ENCODE measurements at places on chromosomes 12 and 14. TPM values are rescaled to one million over a fixed set of nuclear protein-coding genes. Genes with fewer than 3 reads are reported as not detected.

GRCh38 chr12:5562581-5562980 lies 130.7 kb downstream of the NTF3 start:
- no peak for DNase-seq

- no peak for DNase-seq
Measured at GRCh38 chr14:104509673-104510072, 69.9 kb upstream of the C14orf180 start.

GRCh38 chr12:7242176-7243101 lies 53.0 kb downstream of the PEX5 start:
- DNase-seq, result no peak

DNA sequence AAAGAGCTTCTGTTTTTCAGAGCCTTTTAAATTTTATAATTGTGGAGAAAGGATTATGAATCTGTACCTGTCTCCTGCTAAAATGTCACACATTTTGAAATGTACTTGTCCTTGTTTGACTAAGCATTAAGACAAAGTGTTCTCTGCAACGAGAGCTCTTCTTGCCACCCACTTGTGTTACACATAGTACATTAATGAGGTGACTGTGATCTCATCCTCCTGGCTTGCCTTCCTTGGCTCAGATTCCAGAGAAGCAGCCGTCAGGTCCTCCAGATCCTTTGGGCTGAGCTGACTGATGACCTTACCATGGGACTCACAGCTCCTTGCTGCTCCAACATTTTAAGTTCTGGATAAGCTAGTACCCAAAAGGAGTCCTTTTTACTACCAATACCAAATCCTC lies 81.4 kb downstream of the BBS10 start:
- no peak for DNase-seq

- DNase-seq, result no peak
Measured at GRCh38 chr14:34684578-34684977, 29.8 kb downstream of the CFL2 start.

GRCh38 chr12:1932264-1932777 lies 13.9 kb upstream of the CACNA2D4 start:
- DNase-seq, result no peak

DNA sequence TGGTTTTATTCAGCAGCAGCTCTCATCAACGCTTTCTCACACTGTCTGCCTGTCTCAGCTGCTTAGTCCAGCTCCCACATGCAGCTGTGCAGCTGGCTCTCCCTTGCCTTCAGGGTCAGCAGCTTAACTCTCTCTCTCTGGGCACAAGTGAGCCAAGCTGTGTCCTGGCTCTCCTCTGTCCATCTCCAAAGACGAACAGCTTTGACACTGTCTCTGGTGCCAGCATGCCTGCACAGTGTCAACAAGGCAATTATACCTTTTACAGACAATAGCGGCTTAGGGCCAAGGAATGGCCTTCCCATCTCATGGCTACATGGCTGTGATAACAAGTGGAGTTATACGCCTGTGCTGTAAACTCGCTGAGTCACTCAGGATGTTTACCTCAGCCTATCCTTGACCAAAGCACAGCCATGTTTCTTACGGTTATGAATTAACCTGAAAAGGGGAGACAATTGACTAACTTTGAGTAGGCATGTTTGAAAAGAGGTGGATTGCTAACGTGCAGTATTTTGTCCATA lies 38.4 kb upstream of the MANSC4 start:
- DNase-seq, result no peak

GRCh38 chr12:10728091-10728490 lies 5.0 kb upstream of the YBX3 start:
- no peak for DNase-seq

DNA sequence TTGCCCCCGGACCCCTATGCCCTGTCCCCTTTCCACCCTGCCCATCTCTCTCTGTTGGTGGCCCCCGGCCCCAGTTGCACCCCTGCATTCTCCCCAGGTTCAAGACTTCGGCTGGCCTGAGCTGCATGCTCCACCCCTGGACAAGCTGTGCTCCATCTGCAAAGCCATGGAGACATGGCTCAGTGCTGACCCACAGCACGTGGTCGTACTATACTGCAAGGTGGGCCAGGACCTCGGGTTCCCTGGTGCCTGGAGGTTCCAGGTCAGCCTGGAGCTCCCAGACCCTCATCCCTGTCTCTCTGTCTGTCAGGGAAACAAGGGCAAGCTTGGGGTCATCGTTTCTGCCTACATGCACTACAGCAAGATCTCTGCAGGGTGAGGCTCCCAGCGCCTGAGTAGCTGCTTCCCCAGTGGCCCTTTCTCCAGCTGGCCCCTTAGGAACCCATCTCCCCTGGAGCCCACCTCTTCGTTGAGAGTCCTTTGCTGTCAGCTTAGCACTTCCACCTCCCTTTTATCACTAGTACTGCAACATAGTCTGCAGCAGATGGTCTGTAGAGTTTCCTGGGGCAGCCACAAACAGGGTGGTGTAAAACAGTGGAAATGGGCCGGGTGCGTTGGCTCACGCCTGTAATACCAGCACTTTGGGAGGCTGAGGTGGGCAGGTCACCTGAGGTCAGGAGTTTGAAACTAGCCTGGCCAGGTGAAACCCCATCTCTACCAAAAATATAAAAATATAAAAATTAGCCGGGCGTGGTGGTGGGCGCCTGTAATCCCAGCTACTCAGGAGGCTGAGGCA lies 5.8 kb downstream of the TNS2 start:
- DNase-seq, result no peak

DNA sequence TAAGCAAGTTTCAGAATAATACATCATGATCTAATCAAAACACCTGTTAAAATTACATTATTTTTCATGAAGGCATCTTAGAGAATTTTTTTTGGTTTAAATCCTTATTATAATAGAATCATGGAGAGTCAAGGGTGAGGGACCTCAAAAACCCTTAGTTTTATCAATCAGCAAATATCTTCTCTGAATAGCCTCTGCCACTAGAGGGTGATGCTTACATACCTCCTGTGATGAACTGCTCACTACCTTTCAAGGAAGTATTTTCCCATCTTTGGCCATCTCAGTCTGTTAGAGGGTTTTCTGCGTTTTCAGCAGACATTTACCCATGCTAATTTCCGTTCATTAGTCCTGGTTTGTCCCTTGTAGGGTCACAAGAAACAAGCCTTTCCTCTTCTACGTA lies 200.2 kb downstream of the TRHDE start:
- no peak for DNase-seq

DNA sequence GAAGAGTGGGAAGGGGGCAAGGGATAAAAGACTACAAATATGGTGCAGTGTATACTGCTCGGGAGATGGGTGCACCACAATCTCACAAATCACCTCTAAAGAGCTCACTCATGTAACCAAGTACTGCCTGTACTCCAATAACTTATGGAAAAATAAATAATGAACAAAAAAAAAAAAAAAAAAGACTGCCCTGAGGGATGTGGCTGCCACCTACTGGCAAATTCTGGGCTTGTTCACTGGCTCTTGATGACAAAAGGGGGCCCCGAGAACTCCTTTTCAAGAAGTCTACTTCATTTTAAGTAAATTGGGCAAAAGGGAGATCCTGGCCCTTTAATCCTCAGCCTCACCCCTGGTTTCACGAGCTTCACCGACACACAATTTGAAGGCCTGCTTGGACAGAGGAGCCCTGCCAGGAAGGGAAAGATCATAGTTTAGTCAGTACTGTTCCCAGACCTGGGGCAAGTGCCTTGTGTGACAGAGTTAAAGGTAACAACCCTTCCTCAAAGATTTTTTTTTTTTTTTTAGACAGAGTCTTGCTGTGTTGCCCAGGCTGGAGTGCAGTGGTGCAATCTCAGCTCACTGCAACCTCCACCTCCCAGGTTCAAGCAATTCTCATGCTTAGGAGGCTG lies 26.1 kb upstream of the STAC3 start:
- peak; percentile 43 for DNase-seq

DNA sequence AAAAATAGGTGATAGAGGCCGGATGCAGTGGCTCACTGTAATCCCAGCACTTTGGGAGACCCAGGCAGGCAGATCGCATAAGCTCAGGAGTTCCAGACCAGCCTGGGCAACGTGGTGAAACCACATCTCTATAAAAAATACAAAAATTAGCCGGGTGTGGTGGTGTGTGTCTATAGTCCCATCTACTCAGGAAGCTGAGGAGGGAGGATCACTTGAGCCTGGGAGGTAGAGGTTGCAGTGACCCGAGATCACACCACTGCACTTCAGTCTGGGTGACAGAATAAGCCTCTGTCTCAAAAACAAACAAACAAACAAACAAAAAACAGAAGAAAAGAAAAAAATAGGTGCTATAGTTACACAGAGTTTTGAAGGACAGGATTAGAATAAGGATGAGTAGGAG lies 142.1 kb downstream of the SAMD4A start:
- no peak for DNase-seq

DNA sequence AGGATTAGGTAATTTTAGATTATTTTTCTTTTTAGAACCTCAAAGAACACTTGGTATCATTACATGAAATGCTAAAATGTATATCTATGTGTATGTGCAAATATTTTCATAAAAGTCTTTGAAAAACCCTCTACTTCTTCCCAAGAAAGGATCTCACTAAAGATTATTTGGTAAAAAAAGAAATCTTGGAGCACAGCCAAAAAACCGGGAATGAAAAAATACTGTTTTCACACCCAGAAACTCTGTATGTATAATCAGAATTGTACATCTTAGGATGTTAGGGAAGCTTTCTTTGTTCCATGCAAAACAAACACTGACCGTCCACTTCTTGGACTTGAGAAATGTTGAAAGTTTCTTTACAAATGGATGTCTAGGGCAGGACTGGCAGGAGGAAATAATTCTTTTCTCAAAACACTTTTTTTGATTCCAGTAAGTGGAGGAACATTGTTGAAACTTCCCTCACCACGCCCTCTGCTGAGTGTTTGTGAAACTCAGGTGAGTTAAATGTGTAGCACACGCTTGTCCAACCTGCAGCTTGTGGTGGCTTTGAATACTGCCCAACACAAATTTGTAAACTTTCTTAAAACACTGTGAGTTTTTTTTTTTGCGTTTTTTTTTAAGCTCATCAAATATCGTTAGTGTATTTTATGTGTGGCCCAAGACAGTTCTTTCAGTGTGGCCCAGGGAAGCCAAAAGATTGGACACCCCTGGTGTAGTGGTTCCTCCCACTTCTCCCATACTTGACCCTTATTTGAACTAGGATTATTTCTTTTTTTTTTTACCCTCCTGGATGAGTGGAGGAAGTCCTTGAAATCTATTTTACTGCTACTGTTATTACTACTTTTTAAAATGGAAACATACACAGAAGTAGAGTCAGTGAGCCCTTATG lies 26.6 kb downstream of the FBXO34 start:
- DNase-seq, result no peak

DNA sequence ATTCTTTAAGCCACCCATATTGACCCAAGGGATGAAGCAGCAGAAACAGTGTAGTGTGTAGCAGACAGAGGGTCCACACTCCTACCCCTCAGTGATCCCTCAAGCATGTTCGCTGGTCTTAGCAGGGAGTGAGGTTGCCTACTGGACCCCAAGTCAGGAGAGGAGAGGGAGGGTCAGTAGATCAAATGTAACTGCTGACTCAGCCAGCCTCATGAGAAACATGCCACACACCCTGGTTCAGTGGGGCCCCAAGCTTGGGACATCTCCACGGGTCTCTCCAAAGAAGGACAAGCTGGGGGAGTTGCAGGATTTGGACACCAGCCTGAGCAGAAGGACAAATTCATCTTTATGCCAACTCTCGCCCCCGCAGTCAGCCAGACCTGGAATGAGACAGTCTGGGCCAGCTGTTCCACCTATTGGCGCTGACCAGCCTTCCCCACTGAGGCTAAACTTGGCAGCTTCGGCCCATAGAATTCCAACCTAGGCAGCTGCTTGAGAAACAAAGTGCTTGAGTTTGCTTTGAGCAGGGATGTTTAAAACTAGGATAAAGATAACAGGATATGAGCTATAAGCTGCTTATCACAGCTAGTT lies 66.0 kb upstream of the ACTN1 start:
- DNase-seq, result no peak

Gene DIO3
- total RNA-seq, result not detected

Gene INSM2
- total RNA-seq, result 0.17 TPM

Gene PRB2
- total RNA-seq, result not detected

Gene PTMS
- 259 TPM for total RNA-seq

Gene GALNT16
- 2.7 TPM for total RNA-seq

Gene NR1H4
- total RNA-seq, result not detected

Measured in G401 (cell line).